ENCODE measurements at places on chromosomes 5 and 9.

- no peak for DNase-seq
Observed at GRCh38 chr9:26357803-26358344, 534.7 kb downstream of the CAAP1 start.

- no peak for DNase-seq
Observed at GRCh38 chr5:159098603-159099436, 896 bp downstream of the EBF1 start.

DNA sequence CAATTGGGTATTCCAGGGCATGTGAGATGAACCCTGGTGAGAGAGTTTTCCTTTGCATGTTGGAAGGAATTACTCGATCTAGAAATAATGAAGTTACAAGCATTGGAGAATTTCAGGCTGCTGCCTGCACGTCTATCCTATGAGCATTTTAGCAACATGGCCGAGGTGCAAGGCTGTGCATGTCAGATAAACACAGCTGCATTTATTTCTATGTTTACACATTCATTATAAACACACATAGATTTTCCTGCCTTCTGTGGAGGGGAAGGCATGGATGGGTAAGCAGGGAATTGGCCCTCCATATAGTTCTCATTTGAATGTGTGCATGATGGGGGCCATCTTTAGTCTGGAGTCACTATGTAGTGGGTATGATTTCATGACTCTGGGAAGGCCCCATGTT lies 42.3 kb downstream of the AOPEP start:
- DNase-seq, result no peak

- DNase-seq, result no peak
Observed at GRCh38 chr9:17491780-17492179, 87.1 kb upstream of the SH3GL2 start.

DNA sequence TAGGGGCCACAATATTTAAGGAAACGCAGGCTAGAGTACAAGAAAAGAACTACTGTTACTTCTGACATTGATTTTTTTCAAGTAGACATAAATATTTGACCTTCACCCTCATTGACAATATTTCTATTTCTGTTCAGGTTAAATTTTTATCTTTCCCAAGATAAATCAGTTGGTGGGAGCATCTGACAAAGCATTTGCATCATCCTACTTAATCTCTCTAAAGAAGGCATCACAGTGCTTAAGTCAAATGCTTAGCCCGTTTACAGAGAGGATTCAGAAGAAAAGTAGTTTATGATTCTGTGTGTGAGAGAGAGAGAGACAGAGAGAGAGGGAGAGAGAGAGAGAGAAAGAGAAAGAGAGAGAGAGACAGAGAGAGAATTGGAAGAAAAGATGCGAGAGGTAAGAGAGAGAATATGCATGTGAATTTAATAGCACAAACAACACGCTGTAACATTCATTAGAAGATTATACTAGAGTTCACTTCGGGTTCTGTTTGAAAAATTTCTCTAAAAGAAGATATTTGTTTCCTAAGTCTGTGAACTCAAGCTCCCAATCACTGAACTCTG lies 1093.3 kb upstream of the CDH6 start:
- DNase-seq, result no peak

DNA sequence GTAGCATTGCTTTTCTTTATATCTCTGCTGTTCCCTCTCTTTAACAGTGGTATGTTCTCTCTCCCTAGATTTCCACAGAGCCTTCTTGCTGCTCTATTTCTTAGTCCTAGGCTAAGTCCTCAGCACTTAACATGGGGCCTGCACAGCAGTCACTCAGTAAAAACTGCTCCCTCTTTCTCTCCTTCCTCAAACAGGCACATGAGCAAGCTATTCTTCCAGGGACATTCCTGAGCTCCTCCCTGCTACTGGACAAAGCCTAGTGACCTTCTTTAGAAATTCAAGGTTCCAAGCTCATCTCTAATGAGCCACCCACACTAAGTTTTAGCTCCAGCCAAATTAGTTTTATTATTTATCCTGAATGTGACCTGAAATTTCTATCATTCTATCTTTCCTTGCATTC lies 39.5 kb downstream of the TRIM32 start:
- no peak for DNase-seq

DNA sequence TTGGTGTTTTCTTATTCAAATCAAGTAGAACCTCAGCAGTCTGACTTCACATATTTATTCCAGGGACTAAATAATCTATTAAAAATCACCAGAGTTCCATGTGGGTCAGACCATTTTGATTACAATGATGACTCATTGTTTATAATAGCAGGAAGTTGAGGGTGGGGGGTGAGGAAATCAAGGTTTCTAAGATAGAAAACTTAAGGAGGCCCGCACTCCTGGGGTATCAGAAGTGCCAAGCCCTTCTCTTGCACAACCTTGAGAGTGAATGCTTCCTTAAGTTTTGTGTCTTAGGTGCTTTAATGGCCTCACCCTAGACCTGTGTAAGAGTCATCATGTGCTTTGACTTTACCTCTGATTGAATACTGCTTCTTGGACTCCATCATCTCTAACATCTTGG lies 31.9 kb upstream of the NPR3 start:
- DNase-seq, result no peak

DNA sequence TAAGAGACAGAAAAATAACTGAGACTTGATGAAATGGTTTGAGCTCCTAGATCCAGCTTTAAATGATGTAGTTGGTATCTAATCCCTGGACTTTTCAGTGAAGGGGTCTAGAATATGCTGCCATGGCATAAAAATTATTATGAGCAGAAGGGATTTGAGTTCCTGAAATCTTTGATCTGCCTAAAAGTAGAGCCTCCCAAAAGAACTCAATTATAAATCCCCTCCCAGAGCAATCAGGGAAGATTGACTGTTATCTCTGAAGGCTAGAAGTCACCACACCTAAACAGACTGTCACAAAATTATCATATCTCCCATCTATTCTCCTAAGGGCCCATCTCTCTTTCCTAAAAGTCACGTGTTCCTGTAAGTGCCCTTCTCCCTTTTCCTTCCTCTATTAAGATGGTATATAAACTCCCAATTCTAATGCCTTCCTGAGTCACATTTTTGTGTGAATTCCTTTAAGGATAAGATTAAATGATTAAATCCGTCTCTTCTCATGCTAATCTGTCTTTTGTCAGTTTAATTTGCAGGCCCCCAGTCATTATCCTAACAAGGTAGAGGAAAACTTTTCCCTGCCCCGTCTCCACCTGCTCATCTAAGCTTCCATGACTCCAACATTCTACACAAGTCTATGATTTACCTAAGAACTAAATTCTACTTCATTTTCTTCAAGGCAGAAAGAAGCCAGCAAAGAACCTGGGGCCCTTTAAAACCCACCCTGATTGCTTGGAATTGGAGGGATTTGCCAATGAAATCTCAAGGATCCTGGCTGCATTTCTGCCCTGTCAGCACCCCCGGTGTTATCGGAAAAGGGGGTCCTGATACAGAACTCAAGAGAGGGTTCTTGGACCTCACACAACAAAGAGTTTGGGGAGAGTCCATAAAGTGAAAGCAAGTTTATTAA lies 47.1 kb upstream of the PWWP2A start:
- no peak for DNase-seq

- DNase-seq, result no peak
Observed at GRCh38 chr5:140240987-140241706, 61.8 kb downstream of the PFDN1 start.

- DNase-seq, result no peak
Observed at GRCh38 chr5:54533541-54534190, 16.1 kb downstream of the SNX18 start.

DNA sequence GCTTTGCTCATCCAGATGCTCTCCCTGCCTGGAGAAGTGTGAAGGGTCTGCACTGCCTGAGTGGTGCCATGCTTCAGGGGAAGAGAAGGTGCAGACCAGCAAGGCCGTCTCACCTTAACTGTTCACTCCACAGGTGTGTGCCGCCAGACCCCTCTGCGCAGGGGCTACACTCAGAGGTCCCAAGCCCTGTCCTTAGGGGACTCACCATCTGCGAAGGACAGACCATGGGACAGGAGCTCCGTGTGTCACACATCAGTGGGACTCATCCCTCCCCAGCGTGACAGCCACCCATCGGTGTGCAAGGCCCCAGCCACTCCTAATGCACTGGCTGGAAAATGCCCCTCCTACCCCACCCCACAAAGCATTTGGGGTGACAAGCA lies 142.9 kb downstream of the OLFM1 start:
- no peak for DNase-seq

DNA sequence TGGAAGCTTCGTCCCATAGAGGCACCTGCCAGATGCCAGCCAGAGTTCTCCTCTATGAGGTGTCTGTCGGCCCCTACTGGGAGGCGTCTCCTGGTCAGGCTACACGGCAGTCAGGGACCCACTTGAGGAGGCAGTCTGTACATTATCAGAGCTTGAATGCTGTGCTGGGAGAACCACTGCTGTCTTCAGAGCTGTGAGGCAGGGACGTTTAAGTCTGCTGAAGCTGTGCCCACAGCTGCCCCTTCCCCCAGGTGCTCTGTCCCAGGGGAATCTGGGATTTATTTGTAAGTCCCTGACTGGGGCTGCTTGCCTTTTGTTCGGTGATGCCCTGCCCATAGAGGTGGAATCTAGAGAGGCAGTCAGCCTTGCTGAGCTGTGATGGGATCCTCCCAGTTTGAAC lies 70.8 kb downstream of the NDUFS4 start:
- DNase-seq, result no peak

- no peak for DNase-seq
Observed at GRCh38 chr9:2790466-2790865, 53.4 kb downstream of the PUM3 start.

GRCh38 chr5:6202968-6203365 lies 175.4 kb downstream of the MED10 start:
- DNase-seq, result no peak

GRCh38 chr9:122307061-122307460 lies 42.4 kb downstream of the MRRF start:
- no peak for DNase-seq

DNA sequence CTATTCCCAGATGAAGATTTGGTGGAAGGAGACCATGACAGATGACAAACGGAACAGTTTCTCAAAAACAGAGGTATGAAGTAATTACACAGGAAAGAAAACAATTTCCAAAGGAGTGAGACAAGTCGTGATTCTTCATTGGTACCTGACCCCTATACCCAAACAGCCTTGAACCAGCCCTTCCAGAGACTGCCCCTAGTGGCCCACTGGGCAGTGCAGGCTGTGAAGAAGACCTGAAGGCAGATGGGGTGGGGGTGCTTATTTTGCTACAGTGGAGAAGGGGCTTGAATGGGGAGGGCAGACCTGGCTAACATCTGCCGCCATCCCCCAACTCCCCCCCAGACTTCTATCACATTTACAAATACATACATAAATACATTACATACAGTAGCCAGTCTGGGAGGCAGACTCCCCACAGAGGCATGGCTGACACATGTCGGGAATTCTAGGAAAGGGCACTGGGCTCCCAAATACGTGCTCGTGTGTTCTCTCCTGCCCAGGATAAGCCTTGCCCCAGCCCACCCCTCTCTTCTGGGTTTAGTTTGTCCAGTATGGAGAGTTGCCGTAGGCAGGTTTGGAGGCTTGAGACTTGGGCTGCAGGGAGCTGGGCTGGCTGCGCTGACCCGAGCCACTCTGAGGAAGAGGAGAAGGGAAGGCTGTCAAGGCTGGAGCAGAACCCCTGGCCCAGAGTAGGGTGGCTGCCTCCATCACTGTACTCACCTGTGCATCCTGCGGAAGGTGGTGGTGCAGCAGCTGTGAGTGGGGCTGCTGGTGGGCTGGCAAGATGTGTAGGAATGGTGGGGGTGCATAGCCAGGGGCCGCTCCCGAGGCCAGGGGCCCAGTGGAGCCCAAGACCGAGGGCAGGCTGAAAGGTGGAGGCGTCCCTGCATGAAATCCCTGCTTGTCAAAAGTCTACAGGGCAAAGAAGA lies 105.3 kb downstream of the UBE2R2 start:
- DNase-seq, result no peak

- no peak for DNase-seq
Observed at GRCh38 chr5:135126688-135127438, 92.8 kb upstream of the PITX1 start.

- DNase-seq, result no peak
Observed at GRCh38 chr9:23766613-23767012, 59.4 kb downstream of the ELAVL2 start.

DNA sequence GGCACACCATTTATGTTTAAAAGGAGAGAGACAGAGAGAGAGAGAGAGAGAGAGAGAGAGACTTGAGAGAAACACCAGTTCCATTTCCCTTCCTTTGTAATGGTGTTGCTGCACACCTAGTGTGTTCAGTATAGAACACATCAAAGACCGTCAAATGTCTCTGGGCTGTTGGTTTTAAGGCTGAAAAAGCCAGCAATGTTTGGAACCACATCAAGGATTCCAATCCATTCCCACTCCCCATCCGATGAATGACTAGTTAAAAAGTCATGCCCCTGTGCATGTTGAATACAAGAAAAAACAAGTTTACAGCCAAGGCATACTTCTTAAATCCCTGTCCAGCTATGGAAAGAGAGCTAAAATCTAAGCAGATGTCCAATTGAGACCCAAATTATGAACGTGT lies 83.0 kb upstream of the IFNE start:
- DNase-seq, result no peak

- no peak for DNase-seq
Observed at GRCh38 chr5:93044859-93045666, 536.0 kb downstream of the NR2F1-AS1 start.

DNA sequence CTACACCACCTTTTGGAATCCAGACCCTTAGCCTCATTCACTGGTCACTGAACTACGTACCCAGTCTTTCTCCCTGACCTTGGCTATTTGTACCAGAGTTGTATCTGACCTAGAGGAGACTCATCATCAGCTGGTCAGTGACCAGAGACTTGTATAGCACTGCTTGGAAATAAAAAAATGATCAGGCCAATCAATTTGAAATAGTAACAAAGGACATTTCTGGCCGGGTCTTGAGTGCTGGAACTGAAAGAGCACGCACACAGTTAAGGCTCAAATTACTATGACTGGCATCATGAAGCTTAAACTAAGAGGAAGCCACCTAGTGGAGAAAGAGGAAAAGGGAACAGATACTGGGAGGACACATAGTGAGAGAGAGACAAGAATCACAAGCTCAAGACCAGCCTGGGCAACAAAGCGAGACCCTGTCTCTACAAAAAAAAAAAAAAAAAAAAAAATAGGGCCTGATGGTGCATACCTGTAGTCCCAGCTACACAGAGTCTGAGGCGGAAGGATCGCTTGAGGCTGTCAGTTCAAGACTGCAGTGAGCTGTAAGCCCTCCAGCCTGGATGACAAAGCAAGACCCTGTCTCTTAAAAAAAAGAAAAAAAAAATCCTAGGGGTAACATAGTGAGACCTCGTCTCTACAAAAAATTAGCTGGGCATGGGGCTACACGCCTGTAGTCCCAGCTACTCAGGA lies 12.8 kb upstream of the SRP19 start:
- DNase-seq, result no peak

Measured in cortex of kidney (tissue), 1 donor.